ENCODE measurements at places on chromosomes 5 and 9.

- DNase-seq = peak; percentile 31
These were observed 890 bp downstream of the PIK3R1 start for GRCh38 chr5:68216245-68217046.

DNA sequence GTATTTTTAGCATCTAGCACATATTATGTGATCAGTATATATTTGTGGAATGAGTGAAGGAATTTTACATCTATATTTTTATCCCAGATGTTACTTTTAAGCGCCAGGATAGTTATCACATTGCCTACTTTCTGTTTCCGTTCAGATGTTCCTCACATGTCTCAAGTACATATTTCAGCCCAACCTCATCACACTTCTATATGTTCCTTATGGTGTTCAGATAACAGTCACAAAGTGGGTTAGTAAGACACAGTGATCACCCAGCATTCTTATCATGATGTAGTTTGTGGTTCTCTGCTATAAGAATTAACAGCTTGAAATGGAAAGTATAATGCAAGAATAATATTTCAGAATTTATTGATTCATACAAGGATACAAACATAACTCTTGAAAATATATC, 170.0 kb upstream of the RASA1 start:
- DNase-seq = no peak

DNA sequence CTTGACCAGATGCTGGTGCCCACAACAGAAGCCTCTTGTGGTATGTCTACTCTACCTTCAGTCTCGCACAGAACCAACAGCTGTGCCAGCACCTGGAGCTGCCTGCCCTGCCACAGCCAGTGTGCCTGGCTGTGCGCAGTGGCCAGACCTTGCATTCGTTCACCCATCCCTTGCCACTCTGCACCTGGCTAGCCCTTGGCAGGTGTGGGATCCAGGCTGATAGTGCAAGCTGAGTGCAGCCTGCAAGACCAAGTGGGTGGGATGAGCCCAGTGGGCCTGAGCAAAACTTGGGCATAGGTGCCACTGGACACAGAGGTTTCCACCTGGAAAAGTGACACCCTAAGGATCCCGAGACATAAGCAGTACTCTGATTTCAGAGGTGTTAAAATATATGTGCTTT, 108.2 kb downstream of the ST8SIA4 start:
- no peak for DNase-seq

DNA sequence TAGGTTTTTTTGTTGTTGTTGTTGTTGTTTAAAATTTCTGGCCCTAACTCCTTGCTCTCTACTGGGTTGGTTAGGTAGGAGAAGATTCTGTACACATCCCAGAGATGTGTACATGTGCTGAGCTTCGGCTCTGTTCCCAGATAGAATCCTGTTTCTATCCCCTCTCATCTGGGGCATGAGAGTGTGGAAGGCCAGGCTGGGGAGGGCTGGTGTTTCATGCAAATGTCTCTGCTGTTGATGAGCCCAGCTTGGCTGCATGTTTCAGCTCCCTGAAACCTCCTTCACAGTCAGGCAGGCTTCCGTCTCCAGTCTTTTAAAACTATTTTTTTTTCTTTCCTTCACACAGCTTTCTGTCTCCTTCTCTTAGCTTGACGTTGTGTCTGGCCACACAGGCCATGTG, 526.9 kb upstream of the KLF4 start:
- no peak for DNase-seq

DNA sequence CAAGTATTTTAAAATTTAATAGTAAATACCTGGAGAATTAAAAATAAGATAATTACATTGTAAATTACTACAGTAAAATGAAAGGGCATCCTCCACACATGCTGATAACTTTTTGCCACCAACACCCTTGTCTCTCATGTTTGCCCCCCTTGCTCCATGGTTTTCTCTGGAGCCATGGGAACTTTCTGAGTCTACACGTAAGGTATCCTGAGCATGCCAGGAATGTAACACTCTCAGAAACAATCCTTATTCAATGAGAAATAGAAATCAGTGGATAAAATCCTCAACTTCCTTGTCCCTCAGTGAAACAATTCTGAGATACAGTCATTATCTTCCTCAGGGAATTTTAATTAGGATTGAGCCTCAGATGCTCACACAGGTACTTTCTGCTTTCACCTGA, 108.9 kb downstream of the IZUMO3 start:
- DNase-seq = no peak

DNA sequence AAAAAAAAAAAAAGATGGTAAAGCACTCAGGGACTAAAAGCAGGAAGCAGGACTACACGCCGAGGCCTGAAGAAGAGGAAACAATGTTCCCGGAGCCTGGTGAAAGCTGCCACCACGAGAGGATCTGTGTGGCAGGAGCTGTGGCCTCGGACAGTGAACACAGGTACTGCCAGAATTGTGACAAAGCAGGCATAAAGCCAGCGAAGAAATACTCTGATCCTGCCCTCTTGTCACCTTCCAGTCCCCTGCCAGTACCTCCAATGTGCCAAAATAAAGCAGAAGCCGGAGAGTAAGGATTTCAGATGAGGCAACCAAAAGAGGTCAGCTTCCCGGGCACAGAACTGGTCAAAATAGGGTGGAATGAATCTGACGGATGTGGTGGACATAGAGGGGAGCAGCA, 211.5 kb upstream of the TARS1 start:
- DNase-seq = no peak

DNA sequence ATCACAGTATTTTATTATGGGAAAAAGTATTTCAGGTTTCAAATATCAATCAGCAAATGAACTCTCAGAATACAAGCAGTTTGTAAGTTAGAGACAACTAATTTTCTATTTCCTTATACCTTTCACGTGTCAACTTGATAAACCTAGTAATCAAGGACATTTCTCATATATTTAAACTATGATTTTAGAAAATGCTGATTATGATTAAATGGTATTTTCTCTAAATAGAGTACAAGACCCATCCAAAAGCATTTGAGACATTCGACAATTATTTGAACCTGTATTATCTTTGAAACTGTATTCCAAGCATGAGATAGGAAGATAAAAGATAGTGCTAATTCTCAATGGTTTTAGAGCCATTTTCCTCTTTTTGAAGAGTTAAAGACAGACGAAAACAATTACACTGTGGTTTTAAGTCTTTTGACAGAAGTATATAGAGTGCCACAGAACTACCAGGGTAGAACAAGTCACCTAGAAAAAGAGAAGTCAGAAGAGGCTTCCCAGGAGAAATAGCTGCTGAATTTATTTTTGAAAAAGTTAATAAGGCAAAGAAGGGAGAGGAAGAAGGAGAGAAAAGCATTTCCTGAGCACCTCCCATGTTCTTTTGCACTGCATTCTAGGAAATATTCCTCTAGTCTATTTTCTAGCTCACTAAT, 5.6 kb downstream of the MEIKIN start:
- no peak for DNase-seq

- DNase-seq = no peak
These were observed 53.2 kb upstream of the C5orf58 start for GRCh38 chr5:170179626-170180025.

DNA sequence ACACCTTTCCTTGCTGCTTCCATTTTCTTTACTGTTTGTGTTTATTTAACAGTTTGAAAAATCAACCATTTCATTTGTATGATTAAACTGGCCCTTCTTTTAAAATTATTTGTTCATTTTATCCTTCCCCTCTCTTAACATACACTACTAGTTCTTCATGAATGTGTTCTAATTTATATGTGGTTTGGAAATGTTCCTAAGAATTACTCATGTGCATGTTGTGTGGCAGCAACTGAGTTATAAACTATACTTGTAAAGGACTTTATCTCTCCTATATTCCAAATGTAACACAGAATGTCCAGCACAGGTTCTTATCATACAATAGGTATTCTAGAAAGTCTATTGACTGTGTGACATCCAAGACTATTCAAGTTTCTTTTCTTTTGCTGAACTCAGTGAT, 358.2 kb upstream of the MEF2C start:
- no peak for DNase-seq

DNA sequence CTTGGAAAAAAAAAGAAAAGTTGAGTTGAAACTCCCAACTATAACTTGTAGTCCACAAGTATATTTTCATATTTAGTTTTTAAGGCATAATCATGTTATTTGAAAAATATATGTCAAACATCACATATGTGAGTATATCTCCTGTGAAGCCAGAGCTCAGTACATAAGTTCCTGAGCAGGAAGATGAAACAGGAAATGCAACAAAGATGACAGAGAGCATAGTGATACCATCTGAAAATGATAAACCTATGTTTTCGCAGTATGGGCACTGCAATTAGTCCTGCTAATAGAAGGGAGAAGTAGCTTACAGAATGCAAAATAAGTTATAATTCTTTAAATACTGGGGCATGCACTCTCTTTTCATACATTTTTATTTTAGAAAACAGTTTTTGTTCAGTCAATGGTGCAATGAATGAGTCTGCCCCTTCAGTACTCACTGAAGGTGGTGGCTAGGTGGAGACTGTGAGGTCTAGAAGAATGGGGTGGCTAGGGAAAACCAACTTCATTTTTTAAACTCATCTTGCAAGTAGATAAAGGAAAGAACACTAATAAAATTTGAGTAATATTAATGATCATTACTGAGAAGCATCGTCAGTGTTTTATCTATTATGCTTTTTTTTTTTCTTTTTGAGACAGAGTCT, 54.1 kb upstream of the FYB1 start:
- no peak for DNase-seq

GRCh38 chr5:133962801-133963476, 5.5 kb downstream of the C5orf15 start:
- no peak for DNase-seq

DNA sequence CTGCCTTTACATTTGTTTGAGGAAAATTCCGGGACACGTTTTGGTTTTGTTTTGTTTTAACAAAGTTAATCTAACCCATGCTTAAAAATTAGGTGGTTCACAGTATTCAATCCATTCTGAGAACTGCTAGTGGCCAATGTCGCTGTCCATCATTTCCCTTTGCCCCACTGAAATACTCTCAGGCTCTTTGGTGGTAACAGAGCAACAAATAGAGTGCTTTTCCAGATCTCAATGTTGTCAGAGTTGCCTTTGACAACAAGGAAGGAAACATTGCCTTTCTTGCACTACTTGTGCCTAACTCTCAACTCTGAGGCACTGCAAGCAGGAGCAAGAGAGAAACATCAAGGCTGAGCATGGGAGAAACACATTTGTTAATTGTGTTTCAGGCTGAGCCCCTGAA, 154.0 kb downstream of the MCTP1 start:
- no peak for DNase-seq

DNA sequence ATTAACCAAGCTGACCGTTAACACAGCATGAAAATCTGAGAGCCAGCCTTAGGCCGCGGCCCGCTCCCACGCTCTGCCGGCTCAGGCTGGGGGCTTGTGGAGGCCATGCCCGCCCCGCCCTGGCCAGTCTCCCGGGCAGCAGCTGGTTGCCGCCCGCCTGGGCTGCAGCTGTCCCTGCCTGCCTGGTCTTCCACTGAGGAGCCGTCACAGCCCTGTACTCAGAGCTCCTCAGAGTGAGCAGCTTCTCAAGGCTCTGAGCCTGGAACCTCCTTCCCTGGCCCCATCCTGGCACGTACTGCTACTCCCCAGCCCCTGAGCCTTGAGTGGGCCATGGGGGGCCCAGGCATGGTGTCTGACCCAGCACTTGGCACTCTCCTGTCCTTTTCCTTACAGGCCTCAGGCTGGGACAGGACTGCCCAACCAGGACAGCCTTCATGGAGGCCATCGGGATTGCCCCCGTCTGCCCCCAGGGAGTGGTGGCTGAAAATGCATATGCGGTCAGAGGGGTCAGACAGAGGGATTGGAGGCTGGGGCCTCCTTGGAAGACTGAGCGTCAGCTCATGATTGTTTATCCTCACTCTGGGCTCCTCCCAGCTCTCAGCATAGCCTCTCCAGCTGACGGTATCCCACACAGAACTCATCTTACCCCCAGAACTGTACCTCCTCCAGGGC, 11.9 kb downstream of the FGFR4 start:
- DNase-seq = no peak

DNA sequence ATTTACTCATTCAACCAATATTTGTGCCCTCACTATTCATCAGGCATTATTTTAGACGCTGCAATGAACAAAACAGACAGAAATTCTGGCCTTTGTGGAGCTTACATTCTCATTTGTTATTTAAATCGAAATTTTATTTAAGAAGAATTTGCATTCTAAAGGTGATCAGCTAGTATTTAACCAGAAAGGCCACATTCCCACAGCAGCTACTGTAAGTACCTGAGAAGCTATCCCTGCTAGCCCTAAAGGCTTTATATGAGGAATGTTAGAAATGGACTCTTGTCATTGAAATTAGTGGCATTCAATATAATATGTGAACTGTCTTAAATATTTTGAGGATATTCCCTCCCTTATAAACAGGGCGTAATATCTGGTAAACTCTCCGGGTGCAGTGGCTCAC, 35.0 kb upstream of the GOLM1 start:
- no peak for DNase-seq

DNA sequence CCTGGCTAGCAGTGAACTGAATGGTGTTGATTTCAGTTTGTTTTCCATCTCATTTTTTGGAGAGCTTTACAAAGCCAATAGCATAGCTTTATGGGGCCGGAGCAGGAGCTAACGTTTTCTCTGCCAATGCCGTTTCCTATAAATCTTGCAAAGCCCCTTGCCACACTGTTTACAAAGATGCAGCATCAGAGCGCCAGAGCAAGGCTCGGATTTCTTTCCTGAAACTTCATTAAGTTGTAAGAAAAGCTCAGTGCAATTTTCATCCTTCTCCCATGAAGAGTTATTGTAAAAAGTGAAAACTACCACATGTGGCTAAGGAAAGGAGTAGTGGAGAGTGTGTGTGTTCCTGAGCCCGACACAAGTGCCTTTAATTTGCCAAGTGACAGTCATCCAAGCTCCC, 178.2 kb upstream of the GDNF start:
- no peak for DNase-seq

GRCh38 chr5:57243286-57244137, 69.7 kb downstream of the GPBP1 start:
- DNase-seq = no peak

DNA sequence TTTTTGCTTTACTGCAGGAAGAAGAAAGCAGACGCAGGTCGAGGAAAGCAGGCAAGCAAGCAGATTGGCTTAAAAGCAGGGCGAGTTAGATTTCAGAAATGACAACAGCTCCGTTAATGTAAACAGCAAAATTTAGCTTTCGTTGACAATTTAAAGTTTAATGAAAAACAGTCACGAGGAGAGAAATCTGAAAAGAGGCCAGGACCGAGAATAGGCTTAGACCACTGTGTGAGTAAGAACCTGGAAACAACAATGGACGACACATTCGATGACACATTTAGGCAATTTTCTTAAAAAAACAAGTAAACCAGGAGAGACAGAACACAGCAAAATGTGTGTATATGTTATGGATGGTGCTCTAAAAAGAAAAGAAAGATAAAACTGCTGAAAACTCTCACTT, 155.3 kb downstream of the ISOC1 start:
- no peak for DNase-seq

GRCh38 chr9:470552-471194, 256.0 kb downstream of the DOCK8 start:
- no peak for DNase-seq
